Testis (tissue), 5 donors: ENCODE measurements at places on chromosomes 1 and 21.

DNA sequence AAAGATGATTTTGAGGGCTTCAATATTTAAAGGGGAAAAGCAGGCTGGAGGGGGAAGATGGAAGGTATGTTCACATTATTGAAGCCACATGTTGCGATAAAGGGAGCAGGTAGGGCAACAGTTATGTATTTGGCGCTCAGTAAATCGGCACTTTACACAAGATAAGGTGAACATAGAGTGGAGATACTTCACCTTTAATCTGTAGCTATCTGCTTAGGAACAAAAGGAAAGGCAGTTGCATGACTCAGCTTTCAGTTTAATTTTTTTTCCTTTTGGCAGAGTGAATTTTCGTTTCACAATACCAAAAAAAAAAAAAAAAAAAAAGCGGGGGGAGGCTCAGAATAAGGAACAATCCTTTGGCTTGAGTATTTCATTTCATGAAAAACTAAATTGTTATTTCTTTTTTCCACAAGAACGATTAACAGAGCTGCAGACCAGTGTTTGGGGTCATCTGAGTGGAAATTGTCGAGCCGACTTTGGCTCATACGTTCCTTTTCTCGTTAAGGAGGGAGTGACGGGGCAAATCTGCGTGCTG is 1.1 kb upstream of the COQ8A start:
- DNase-seq = no peak
- H3K27me3 ChIP-seq = no peaks in the 10 kb centered on the region
- H3K4me3 ChIP-seq = peak overlapping the region; percentile 57
- peaks cover 33% of the 10 kb centered on the region for H3K4me1 ChIP-seq

DNA sequence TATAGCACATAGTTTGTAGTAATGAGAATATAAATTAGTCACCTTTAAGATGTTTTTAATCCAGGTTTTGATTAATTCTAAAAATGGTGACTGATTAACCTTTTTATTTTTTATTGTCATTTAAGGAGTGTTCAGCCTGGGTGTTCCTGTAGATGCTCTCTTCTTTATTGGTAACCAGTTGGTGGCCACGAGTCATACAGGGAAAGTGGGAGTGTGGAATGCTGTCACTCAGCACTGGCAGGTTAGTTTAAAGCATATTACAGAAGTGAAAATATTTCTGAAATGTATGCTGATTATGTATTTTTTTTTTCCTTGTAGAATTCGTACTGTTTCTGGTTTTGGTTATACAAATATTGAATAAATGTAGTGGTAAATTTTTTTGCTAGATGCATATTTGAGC is 28.1 kb downstream of the KCTD3 start:
- H3K36me3 ChIP-seq = no peaks in the 10 kb centered on the region
- DNase-seq = no peak
- H3K27ac ChIP-seq = no peak overlapping the region
- no peak overlapping the region for H3K4me3 ChIP-seq
- H3K4me1 ChIP-seq = peaks cover 14% of the 10 kb centered on the region

DNA sequence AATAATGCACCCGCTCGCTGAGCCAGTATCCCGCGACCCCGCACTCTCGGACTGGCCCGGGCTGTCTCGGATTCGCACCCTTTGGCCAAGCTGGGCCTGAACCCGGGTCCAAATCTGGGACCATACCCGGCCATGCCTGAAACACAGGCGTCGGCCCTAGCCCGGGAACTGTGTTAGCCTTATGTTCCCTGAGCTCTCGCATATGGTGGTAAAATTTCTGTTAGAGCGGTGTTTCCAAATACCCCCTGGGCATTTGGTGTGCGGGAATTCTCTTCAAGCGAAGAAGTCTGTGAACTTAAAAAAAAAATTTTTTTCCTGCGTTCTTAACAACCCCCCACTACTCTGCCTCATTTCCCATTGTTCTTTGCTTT is 3.1 kb downstream of the RNF220 start:
- H3K36me3 ChIP-seq = no peaks in the 10 kb centered on the region
- peaks cover 12% of the 10 kb centered on the region for H3K4me1 ChIP-seq
- H3K27ac ChIP-seq = no peak overlapping the region
- DNase-seq = peak; percentile 16

- H3K36me3 ChIP-seq = no peaks in the 10 kb centered on the region
- DNase-seq = no peak
- no peaks in the 10 kb centered on the region for H3K4me1 ChIP-seq
- H3K27me3 ChIP-seq = no peaks in the 10 kb centered on the region
- H3K4me3 ChIP-seq = no peak overlapping the region
Observed at GRCh38 chr21:38227401-38227800, 29.4 kb upstream of the KCNJ15 start.

- no peak overlapping the region for H3K4me3 ChIP-seq
- no peaks in the 10 kb centered on the region for H3K27me3 ChIP-seq
- no peaks in the 10 kb centered on the region for H3K36me3 ChIP-seq
- H3K4me1 ChIP-seq = peaks cover 15% of the 10 kb centered on the region
- H3K27ac ChIP-seq = peak overlapping the region; percentile 65
Observed at GRCh38 chr21:45130324-45130774, 56.0 kb downstream of the ADARB1 start.

DNA sequence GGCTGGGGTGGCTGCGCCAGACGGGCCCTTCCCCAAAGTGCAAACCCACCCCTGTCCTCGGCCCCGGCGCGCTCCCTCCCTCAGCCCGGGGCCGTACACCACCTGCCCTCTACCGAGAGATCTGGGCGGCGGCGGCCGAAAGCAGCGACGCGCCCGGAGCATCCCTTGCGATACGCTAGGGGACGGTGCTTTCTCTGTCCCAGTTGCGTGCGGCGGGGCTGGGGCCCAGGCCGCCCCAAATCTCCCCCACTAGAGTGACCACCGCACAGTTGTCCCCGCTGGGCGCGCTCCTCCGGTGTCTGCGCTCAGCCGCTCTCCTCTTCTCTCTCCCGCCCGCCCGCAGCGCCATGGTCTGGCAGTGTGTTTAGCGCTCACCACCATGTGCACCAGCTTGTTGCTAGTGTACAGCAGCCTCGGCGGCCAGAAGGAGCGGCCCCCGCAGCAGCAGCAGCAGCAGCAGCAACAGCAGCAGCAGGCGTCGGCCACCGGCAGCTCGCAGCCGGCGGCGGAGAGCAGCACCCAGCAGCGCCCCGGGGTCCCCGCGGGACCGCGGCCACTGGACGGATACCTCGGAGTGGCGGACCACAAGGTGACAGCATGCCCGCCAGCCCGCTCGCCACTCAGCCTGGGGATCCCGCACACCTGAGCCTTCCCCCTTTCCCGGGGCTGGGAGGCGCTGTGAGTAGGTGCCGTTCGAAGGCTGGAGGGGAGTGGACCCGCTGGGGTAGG is 1.0 kb downstream of the ST6GALNAC5 start:
- DNase-seq = peak; percentile 76
- H3K27me3 ChIP-seq = no peaks in the 10 kb centered on the region
- peak overlapping the region; percentile 60 for H3K4me3 ChIP-seq
- H3K4me1 ChIP-seq = no peaks in the 10 kb centered on the region
- no peak overlapping the region for H3K27ac ChIP-seq
- no peaks in the 10 kb centered on the region for H3K36me3 ChIP-seq

- no peak overlapping the region for H3K4me3 ChIP-seq
- H3K27ac ChIP-seq = peak overlapping the region; percentile 23
- peaks cover 62% of the 10 kb centered on the region for H3K4me1 ChIP-seq
- peak; percentile 46 for DNase-seq
Observed at GRCh38 chr1:16145030-16145661, 10.7 kb downstream of the EPHA2 start.
